ENCODE measurements at places on chromosomes 2 and 18. TPM values are rescaled to one million over a fixed set of nuclear protein-coding genes. Genes with fewer than 3 reads are reported as not detected.

Gene CCDC148
- total RNA-seq: 1.0 TPM

Gene APOB
- total RNA-seq: under 0.01 TPM

Gene RBBP8
- 21.0 TPM for total RNA-seq

Gene MAIP1
- total RNA-seq: 24.8 TPM

Gene RBKS
- 1.3 TPM for total RNA-seq

Gene STAT4
- total RNA-seq: 0.51 TPM

Gene NDUFV2
- 97.3 TPM for total RNA-seq

Gene GPC1
- total RNA-seq: 218 TPM

Gene CTNNA2
- total RNA-seq: not detected

Gene ANKRD12
- total RNA-seq: 62.7 TPM

Gene SLC4A5
- under 0.01 TPM for total RNA-seq

Gene PIEZO2
- 6.6 TPM for total RNA-seq

Gene APCDD1
- total RNA-seq: 17.3 TPM

Gene MC5R
- not detected for total RNA-seq

Gene CFC1
- not detected for total RNA-seq

Gene TXNDC2
- total RNA-seq: not detected

Gene DNER
- 0.26 TPM for total RNA-seq

Gene RAPH1
- 21.1 TPM for total RNA-seq

Gene ACTR2
- total RNA-seq: 67.3 TPM

Gene C2orf66
- 0.26 TPM for total RNA-seq

Gene ADCYAP1
- total RNA-seq: not detected

Gene C2orf15
- under 0.01 TPM for total RNA-seq

Gene TUBA3E
- total RNA-seq: not detected

Gene LHCGR
- total RNA-seq: not detected

Gene KCNG3
- total RNA-seq: under 0.01 TPM

Measured in fibroblast of lung (primary cell).